ENCODE measurements at places on chromosomes 13 and 19.

DNA sequence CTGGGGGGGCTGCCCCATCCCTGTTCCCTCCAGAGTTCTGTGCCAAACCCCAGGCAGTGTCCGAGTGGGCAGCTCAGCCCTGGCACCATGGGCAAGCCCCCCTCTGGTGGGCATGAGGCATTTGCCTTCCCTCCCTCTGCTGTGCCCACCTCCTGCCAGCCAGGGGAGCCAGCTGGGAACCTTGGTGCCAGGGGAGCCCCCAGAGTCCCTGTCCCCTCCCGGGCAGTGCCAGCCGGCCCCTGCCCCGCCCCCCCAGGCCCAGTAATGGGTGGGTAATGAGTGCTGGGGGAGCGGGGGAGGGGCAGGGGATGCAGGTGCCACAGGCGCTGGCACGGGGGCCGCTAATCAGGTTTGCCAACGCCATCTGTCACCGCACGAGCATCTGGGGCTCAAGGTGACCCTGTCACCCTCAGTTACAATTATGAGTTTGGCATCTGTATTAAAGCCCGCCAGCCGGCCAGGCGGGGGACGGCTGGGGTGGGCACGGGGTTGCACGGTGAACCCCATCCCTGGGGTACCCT lies 5.9 kb downstream of the DAND5 start:
- no peak for DNase-seq

DNA sequence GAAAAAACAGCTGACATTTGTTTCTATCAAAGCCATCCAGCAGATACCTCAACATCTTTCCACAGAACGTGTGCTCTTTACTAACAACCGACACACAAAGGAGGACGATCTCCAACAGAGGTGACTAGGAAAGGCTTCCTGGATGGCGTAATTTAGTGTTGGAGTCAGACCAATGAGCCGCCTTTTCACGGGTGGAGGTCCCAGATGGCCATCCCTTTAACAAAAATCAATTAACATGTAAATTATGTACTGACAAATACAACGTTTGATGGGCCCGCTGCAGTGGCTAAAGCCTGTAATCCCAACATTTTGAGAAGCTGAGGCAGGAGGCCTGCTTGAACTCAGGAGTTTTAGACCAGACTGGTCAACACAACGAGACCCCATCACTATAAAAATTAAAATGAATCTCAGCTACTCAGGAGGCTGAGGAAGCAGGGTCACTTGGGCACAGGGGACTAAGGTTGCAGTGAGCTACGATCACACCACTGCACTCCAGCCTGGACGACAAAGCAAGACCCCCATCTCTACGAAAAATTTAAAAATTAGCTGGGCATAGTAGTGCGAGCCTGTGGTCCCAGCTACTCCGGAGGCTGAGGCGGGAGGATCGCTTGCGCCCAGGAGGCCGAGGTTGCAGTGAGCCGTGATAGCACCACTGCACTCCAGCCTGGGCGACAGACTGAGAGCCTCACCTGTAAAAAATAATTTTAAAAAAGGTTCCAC lies 1.2 kb upstream of the DPY19L3 start:
- DNase-seq: no peak

GRCh38 chr13:40172149-40172591 lies 494.3 kb downstream of the FOXO1 start:
- DNase-seq: no peak

GRCh38 chr19:48171710-48172109 lies 1.2 kb downstream of the ZSWIM9 start:
- DNase-seq: no peak

DNA sequence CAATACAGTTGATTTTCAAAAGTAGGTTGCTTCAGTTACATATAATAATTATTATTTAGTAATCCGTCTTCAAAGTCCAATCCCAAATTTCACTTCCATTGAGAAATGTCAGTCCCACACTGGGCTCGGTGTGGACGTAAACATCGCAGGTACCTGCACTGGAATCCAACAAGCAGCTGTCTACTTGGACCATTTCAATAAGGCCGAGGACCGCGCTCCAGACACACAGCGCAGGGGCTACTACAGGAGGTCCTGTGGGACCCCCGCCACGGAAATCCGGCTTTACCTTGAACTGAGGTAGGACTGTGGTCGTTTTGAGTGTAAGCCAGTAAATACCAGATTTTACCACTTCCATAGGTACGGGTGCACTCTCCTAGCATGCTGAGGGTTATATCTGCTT lies 30.8 kb downstream of the IRS2 start:
- no peak for DNase-seq

DNA sequence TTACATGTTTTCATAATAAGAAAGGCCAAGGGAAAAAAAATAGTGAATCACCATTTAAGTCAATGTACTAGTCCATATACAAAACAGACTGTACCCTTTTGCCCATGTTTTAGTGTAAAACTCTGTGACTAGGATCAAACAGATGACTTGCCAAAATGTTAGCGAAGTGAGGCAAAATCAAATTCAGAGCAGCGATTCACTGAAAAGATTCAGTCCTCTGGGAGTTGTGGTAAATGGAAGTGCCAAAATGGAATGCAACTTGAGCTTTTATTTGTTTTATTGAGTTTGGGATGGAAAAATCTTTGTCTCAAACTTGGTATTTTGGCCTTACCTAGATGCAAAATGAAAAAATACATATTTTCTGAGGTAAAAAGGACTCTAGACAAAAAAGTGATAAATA lies 9.1 kb downstream of the CDADC1 start:
- no peak for DNase-seq

DNA sequence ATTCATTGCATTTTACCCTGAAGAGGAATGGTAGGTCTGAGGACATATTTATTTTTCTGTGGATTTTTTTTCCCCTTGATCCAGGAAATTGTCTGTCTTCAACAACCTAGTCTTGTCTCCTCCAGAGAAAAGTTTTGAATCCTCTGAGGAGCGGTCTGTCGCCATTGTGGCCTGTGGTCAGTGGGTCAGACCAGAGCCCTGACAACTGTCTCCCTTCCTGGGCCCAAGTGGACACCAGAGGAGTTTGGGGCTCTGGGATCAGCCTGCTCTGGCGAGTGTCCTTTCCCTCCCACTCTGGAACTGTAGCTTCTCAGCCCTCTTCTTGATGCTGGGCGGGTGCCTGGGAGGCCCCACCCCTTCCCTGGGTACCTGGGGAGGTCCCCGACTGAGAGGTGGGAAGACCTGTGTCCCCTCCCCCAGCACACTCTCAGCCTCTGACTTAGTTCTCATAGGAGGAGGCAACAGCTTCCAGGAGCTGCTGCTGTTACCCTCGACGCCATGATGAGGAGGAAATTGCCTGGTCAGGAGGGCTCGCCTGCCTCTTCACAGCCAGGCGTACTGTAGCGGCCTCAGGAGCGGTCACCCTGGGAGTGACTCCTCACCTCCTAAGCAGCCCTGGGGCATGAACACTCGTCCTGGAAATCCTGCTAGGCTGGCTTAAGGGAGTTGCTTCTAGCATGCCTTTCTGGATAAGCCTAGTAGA lies 110.3 kb downstream of the GGACT start:
- no peak for DNase-seq

GRCh38 chr19:13723206-13723605 lies 41.1 kb upstream of the MRI1 start:
- DNase-seq: no peak

DNA sequence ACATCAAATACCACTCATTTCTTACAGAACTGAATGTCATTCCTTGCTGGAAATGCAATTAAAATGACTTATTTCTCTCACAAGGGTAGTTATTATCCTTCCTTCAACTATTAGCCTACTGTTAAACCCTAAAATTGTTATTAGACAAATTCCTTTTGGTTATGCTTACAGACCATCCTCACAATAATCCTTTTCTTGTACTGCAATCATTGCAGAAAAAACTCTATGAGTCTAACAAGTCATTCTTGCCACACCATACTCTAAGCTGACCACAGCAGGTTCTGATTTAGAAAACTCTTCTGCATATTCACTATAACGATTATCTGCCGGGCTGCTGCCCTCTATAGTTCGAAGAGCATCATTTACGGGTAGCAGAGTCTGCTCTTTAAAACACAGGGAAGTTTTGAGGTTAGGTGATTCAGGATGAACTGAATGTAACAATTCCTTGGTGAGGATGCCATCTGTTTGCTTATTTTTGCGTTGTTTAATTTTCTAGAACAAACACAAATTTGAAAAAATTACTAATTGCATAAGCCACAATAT lies 38.2 kb downstream of the MTMR6 start:
- DNase-seq: peak; percentile 49

GRCh38 chr13:30585748-30586262 lies 31.9 kb upstream of the USPL1 start:
- no peak for DNase-seq

DNA sequence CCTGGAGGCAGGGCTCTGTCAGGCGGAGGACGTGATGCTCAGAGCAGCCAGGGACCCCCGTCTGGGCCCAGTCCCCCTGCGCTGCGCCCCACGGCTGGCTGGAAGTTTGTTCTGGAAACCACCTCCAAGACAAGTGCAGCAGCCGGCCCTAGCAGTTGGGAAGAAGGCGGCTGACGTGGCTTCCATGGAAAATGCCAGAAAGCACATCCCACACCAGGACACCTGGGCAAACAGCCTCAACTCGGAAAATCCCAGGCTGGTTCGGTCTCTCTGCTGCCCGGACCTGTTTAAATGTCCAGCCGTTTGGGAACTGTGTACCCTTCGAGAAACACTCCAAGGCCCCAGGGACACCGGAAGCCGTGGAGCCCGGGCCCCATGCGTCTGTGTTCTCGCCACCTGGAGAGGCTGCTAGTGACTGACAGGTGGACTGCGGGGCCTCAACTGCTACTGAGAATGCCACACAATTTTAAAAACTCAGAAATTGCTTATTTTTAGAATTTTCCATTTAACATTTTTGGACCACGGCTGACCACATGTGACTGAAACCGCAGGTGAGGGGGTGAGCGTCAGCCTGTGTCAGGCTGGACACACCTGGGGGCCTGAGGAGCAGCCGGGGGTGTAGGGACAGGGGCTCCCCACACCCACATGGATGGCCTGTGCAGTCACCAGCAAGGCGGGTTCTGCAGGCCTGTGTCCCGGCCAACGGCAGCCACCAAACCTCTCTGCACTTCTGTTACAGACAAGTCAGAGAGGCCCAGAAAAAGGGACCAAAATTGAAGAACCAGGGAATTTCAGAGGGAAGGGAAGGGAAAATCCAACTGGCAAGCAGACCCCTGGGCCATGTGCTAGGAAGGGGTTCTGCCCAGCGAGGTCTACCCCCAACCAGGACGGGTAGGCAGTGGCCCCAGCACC lies 31.7 kb downstream of the RASA3 start:
- no peak for DNase-seq

DNA sequence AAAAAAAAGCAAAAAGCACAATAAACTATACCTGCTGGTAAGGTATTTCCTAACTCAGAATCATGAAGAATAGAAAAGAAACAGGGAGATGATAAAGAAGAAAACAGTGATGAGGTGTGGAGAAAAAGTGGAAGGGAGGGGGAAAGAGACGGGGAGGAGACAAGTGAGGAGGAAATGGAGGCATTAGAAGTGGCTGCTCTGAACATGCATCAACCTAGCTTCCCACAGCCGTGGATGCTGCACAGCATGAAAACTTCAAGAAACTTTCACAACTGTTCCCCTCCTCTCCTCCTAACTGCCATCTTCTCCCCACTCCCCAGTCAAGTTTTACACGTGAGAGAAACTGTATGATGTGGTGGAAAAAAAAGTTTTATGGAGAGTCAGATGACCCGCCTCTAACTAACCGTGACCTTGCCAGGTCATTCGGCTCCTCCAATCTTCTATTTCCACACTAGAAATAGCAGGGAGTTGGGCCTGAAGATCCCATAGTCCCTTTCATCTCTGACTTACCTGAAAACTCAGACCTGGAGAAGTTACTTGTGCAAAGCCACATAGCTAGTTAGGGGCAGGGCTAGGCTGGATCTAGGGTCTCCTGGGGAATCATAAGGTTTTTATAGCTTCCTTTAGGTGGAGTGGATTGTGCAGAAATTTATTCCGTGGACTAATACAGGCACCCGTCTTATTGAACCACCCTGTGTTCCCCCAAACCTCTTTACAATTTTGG lies 461.9 kb downstream of the KLF5 start:
- DNase-seq: no peak

- no peak for DNase-seq
Observed at GRCh38 chr19:58203814-58204475, 21.1 kb downstream of the ZNF274 start.

GRCh38 chr19:19217099-19217498 lies 5.3 kb downstream of the NCAN start:
- DNase-seq: peak; percentile 66

GRCh38 chr13:37338726-37339385 lies 233.4 kb upstream of the CSNK1A1L start:
- DNase-seq: no peak

- DNase-seq: no peak
Observed at GRCh38 chr13:50365408-50366391, 350.5 kb downstream of the KCNRG start.

- no peak for DNase-seq
Observed at GRCh38 chr13:29954082-29955028, 103.9 kb upstream of the UBL3 start.

DNA sequence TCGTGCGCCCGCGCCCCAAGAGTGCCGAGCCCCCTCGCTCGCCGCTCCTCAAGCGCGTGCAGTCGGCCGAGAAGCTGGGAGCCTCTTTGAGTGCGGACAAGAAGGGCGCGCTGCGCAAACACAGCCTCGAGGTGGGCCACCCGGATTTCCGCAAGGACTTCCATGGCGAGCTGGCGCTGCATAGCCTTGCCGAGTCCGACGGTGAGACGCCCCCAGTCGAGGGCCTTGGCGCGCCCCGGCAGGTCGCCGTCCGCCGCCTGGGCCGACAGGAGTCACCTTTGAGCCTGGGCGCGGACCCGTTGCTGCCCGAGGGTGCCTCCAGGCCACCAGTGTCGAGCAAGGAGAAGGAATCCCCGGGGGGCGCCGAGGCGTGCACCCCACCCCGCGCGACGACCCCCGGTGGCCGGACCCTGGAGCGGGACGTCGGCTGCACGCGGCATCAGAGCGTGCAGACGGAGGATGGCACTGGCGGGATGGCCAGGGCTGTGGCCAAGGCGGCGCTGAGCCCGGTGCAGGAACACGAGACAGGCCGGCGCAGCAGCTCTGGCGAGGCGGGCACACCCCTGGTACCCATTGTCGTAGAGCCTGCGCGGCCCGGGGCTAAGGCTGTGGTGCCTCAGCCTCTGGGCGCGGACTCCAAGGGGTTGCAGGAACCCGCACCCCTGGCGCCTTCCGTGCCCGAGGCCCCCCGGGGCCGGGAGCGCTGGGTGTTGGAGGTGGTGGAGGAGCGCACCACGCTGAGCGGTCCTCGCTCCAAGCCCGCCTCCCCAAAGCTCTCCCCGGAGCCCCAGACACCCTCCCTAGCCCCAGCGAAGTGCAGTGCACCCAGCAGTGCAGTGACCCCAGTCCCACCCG lies 7.1 kb downstream of the DNASE2 start:
- DNase-seq: no peak

DNA sequence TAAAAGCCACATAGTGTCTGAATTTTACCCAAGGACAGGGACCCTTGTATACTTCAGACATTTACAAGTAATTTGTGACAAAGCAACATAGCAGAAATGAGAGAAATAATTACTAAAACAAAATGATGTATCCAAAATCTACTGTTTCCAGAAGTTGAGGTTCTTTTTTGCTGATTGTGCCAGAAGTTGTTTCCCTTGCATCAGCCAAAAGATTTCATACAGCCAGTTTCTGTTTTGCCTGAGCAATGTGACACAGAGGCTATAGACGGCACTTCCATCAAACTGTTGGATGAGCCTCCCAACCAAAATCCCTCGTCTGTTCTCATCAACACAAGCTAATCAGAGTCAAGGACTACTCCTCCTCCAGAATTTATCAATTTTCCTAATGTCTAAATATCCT lies 913.2 kb upstream of the GPC6 start:
- no peak for DNase-seq

GRCh38 chr19:30131722-30132291 lies 189.8 kb downstream of the URI1 start:
- no peak for DNase-seq

Measured in RKO (cell line).